ENCODE measurements at places on chromosomes 2 and 18.

- no peak for DNase-seq
Observed at GRCh38 chr18:77173275-77174030, 40.9 kb upstream of the MBP start.

GRCh38 chr2:20213651-20214565 is 11.0 kb downstream of the SDC1 start:
- no peak for DNase-seq

- no peak for DNase-seq
Observed at GRCh38 chr2:1969701-1970015, 225.3 kb upstream of the PXDN start.

DNA sequence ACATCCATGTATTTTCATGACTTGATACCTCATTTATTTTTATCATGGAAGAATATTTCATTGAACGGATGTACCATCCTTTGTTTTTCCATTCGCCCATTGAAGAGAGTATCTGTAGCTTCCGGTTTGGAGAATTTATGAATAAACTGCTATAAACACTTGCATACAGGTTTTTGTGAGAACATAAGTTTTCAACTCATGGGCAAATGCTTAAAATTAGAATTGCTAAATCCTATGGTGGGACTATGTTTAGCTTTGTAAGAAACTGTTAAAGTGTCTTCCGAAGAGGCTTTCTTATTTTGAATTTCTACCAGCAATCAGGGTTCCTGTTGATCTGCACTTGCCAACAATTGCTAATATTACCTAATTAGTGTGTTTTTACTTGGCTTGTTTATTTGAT is 938.9 kb downstream of the TDRD15 start:
- DNase-seq, result no peak

DNA sequence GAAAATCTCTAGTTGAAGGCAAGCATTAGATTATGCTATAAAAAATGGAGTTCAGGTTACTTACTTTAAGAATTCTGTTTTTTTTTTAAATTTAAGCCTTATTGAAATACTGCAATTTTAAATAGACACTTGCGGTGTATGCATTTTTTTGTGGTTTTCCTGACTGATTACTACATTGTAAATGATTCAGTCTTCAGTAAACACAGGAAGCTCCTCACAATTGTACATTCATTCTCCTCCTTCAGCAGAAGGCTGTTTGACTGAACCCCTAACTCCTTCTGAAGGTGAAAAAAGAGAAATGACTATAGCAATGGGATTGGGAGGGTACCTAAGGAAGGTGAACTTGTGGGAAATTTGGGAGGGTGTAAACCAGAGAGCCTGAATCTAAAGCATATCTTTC is 136.1 kb downstream of the GCA start:
- DNase-seq, result no peak

- no peak for DNase-seq
Observed at GRCh38 chr2:81976998-81977397, 1672.4 kb upstream of the LRRTM1 start.

GRCh38 chr2:150046810-150047209 is 440.7 kb downstream of the RND3 start:
- no peak for DNase-seq

DNA sequence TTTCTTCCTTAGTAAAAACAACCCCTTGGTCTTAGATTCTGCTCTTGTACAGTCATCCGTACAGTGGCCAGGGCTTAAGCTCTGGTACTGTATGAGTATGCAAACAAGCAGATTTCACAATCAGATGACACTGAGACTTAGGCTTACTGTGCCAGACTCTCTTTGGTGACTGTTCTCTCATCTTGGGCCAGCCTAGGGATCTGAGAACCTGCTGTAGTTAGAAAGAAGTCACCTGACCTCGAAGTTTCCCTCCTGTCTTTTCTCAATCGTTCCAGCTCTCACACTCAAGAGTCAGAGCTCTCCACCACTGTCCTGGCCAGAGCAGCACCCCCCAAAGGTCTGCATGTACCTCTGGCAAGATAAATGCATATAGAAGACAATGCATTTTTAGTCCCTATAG is 63.2 kb downstream of the ZEB2 start:
- DNase-seq, result no peak

GRCh38 chr2:20530520-20530919 is 83.6 kb downstream of the RHOB start:
- no peak for DNase-seq

DNA sequence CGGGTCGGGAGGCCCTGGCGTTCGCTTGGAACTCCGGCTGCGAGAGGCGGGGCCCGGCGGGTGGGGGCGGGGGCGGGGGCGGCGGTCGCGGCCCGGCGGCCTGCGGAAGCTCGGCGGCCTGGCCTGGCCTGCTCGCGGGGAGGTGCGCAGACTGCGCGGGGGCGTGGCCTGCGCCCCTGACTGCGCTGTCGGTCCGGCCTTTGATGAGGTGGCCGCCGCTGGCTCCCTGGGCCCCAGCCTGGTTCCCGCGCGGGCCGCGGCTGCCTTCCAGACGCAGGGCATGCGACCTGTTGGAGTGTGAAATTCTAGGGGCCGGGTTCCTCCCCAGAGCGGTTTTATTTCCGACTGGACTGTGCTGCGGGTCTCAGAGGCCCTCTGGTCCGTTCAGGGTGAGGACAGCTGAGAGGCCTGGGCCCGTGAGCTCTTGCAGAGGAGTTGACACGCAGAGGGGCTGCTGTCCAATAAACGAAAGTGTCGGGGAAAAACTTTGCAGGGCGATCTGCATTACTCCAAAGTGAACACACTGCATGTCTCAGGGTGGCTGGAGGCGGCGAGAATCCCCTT is 629 bp downstream of the NRBP1 start:
- no peak for DNase-seq

DNA sequence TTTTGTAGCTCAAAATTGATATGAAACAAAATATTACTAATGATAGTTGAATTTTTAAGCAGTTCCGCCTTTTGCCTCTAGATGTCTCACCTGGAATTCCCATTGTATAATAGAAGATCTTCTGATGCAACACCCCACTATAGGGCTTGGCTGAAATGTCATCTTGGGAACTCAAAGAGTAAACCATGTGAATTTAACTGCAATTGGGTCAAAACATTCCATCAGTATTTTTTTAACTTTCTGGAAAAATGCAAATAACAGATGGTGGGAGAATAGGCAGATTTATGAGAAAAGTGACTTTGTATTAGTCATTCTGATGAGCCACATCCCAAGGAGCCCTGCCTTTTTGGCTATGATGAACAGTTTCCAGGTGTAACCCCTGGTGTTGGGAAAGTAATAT is 489.9 kb downstream of the NYAP2 start:
- no peak for DNase-seq

DNA sequence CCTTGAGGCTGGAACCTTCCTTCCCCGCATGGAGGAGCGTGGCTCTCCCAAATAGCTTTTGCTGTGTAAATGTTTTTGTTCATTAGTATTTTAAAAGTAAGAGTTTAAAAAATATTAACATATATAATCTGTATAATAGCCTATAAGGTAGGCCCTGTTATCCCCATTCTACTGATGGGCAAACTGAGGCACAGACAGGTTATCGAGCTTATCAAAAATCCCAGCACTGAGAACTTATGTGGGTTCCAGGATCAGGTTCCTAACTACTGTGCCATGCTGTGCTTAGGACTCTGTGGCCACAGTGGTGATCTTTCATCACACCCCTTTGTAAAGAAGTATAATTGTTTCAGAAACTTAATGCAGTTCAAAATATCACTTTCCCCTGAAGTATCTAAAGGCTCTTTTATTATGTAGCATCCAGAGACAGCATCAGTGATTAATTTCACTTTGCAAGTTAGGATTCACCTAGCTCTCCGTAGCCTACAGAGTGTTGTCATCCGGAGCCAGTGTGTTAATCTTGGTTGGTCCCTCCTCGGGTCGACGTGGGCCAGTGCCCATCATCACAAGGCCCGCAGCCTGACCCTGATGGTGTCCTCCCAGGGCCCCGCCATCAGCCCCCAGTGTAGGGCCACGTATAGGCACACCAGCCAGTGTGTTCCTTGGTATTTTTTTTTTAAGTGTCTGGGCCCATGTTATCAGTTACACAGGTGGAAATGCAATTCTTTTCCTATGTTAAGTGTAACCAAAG is 28.7 kb downstream of the CABLES1 start:
- no peak for DNase-seq

- no peak for DNase-seq
Observed at GRCh38 chr18:49098386-49098785, 147.6 kb upstream of the SMAD7 start.

GRCh38 chr18:21117409-21118131 is 6.0 kb upstream of the ROCK1 start:
- no peak for DNase-seq

GRCh38 chr2:160238392-160238791 is 38.3 kb upstream of the ITGB6 start:
- no peak for DNase-seq

DNA sequence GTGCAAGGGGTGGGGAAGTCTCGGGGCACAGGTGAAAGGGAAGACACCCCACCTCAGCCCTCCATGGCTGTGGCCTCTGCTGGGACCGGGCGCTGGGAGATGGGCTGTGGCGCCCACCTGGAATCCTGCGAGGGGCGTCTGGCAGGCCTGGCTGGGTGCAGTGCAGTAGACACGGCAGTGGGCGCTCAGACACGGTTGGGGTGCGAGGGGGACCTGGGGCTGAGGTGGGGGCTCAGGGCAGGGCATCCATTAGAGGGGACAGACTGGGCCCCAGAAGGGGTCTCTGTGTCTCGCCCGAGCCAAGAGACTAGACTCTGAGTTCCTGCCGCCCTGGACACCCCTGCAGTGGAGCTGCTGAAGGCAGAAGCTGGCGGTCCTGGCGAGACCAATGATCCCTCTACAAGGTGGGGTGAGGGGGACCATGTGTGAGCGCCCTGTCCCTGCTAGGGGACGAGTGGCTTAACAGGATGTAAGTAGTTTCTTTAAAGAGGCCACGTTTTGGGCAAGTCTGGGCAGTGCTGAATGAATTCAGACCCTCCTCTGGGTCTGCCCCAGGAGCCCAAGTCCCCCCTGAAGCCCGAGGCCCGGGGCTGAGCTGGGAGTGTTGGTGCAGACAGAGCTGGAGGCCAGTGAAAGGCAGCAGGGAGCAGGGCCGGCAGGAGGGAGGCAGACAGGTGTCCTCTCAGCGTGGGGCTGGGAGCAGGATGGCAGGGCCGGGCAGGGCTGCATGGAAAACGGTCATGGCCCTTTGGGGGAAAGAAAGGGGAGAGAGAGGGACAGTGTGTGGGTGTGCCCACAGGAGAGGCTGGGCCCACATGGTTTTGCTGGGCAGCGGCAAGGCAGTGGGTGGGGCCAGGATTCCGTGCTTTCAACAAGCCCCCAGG is 57.2 kb downstream of the HS6ST1 start:
- DNase-seq, result no peak

DNA sequence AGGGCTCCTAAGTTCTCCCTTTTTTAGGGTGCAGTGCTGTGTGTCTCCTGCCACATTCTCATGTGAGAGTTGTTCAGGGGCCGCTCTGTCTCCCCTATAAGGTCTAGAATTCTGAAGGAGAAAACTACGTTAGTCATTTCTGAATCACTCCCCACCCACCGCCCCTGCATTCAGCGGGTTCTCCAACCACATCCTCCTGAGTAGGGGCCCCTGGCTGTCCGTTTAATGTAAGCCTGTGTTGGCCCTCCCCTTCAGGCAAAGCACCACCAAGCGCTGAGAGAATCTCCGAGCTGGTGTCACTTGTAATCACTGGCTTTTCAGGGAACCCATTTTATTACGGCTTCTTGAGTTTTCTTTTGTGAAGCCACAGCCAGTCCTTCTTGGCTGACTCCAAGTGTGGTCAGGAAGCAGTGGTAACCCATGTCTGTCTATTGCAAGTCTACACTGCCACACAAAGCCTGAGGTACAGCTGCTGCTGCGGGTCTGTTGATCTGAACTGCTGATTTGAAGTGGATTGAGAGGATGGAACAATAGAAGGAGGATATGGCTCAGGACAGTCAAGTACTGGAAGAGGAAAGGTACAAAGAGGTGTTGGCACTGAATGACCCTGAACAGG is 16.9 kb downstream of the LCT start:
- DNase-seq, result peak; percentile 41

DNA sequence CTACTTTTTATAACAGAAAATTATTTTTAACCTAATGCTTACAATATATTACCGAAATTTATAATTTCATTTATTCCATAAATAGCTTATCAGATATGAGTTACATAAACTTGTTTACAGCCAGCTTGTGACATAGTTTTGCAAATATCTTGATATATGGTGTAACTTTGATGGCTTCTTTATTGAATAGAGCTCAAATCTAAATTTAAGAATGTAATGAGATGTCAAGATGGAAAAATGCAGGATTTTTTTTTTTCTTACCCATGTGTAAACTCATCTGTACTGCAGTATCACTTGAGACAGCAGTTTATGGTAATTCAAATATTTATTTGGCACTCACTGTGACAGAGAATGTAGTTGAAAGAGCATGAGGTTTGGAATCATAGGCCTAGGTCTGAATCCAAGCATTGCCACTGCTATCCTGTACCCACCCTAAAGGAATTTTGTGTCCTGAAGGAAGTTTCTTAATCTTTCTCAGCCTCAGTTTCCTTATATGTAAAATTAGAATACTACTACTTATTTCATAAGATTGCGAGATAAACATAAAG is 3.8 kb downstream of the CREB1 start:
- DNase-seq, result no peak

DNA sequence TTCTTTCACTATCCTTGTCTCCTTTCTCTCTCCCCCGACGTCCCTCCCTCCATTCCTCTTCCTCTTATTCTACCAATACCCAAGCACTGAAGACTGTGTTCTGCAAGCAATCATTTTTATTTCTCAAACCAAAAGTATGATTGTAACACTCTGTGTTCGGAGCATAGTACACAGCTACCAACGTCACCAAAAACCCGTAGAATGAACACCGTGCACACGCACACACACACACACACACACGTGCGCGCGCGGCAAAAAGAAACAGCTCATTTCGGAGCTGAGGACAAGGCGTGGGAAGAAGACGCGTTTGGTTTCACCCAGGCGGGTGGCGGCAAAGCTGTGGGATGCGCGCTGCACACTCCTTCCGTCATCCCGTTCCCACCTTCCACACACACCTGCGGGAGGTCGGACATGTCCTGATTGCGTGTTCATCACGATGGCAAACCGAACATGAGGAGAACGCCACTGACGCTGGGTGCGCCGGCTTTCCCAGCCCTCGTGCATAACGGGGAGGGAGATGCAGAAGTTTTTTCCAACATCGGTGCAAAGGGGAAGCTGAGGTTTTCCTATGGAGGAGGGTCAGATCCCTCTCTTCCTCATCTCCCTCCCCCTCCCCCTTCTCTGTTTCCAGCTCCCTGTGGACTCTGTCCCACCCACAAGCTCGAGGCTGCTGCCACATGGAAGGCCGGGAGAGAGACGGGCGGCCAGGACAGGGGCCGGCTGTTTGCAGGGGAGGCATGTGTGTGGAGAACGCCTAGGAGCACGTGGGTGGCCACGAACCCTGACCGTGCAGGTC is 20.4 kb downstream of the MBP start:
- DNase-seq, result no peak

DNA sequence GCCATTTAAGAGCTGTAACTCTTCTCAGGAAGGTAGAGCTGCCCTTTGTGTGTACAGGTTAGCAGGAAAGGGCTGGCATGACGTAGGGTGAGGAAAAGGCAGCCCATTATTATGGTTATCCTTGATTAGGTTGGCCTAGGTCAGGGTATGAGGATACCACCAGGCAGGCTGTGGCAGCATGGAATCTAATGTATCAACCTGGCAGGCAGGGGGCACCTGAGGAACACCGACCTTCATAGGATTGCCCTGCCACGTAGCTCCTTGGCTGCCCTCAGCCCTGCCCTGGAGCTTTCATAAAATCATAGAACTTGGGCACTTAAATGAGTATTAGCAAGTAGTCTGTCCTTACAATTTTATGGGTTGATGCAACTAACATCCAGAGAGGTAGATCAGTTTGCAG is 261.6 kb downstream of the LTBP1 start:
- no peak for DNase-seq
